ENCODE measurements at places on chromosomes 7 and 10.
A peak's percentile ranks its signal among the peaks of the same experiment; 100 is the strongest.

GRCh38 chr10:70847659-70848360, 32.1 kb downstream of the SGPL1 start:
- peak; percentile 18 for DNase-seq

GRCh38 chr7:77580762-77581350, 43.8 kb downstream of the PTPN12 start:
- peak; percentile 51 for DNase-seq

DNA sequence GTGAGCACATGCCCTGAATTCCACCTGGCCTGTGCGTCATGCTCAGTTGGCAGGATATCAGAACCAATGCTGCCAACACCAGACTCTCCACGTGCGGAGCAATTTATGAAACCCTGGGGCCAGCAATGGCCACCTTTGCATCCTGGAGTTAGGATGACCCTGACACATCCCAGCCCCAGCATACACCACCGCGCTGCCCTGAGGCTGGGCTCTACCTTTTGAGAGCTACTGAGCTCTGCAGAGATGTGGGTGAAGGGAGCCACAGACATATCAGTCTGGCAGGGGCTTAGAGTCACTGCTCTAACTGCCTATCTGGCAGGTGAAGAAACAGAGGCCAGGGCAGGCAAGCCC, 41.9 kb downstream of the SYPL1 start:
- no peak for DNase-seq

- no peak for DNase-seq
These were observed 15.6 kb downstream of the CALCR start for GRCh38 chr7:93558705-93559614.

DNA sequence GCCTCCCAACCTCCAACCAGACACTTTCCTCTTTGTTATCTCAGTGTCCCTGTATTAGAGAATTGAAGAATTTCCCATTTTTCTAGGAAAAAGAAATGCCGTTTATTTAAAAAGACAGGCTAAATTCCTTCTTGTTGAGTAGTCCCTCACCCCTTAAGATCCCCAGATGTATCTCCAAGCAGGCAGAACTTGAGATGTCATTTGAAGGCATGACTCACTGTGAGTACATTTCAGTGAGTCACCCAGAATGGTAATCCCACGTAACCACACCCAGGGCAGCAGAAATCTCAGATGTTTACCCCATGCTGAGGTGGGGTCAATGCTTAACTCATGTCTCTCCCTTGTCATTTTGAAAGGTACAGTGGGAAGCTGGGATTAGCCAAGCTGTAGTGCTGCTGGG, 4.4 kb downstream of the ZNF655 start:
- peak; percentile 99 for DNase-seq
